ENCODE measurements at places on chromosomes 6 and 20.

DNA sequence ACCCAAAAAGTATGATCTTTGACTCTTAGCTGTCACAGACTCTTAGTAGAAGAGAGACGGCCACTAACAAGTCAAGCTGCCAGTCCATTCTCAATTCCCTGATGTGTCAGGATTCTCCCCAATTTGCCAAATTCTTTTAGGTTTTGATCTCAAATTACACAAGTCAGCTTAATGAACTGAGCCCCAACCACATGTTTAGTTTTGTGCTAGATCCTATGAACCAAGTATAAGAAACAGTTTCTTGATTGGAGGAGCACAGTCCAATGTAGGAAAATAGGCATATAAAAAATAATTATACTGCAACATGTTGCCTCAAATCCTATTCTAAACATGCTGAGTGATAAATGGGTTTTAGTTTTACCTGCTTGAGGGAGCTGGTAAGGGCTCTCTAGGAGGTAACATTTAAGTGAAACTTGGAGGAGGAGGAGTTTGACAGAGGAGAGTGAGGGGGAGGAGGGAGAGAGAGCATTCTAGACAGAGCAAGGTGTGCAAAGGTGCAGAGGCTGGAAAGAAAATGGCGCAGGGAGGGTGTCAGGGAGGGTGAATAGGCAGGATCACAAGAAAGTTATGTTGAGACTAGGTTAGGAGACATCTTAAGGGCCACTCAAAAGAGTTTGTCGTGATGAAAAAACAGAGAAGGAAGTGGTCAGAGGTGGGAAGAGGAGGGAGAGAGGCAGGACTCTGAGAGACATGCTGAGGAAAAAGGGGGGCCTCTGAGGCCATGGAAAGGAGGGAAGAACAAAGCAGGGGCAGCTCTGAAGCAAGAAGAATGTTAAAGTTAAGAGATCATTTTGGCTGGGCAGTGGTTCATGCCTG, 22.8 kb upstream of the FAM83C start:
- DNase-seq: peak; percentile 27

GRCh38 chr20:43938017-43938655, 23.5 kb downstream of the TOX2 start:
- no peak for DNase-seq

DNA sequence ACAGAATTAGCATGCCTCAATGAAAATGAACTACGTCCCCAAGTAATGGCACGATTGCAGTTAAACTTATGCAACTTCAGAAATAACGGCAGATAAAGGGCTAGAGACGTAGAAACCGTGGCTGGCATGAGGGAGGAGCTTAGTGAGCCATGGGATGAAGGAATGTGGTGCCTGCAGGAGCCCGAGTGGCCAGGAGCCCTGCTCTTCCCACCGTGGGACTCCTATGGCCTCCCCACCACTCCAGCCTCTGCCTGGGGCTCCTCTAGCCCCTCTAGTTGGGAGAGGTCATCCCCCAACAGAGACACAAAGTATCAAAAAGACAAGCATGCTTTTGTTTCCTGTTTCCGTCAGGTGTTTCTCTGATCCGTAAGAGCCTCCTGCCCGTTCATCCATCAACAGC, 75.1 kb upstream of the BHLHE23 start:
- no peak for DNase-seq

- no peak for DNase-seq
Measured at GRCh38 chr20:12201289-12201991, 283.7 kb downstream of the BTBD3 start.

DNA sequence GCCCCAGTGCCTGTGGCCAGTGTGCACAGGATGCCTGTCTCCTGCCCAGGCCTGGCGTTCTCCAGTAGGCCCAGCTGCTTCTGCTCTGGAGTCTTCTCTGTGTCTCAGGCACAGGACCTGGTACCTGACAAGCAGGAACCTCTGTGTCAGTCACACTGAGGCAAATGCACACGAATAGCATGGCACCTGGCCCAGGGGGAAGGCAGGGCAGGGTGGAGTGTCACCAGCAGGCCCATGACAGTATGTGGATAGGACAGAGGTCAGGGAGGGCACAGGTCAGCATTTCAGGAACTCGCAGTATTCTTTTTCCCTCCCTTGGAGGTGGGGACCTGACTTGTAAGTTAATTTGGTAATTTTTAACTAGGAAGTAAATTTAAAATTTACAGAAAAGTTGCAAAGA, 5.6 kb downstream of the PSMG4 start:
- no peak for DNase-seq

DNA sequence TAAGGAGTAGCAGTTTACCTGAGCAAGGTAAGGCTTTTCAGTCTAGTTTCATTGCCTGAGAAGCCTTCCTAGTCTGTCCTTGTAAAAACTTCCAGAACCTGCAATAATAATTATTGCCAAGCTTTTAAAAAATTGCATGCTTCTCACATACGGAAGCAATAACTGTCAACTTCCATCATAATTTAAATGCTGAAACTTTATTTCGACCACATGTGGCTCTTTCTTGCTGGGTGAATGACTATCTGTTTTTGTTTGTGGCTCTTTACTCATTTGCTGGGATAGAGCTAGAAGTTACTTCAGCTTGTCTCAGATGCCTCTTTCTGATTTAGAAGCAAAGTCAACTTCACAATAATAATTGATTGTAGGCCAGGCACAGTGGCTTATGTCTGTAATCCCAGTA, 95.9 kb upstream of the COL21A1 start:
- no peak for DNase-seq

All from hematopoietic multipotent progenitor cell treated with erythropoietin and hydrocortisone succinate and interleukin-3 and kit ligand, for 4 days (in vitro differentiated cells).